Natural killer cell (primary cell): ENCODE measurements at places on chromosomes 13 and 19.

DNA sequence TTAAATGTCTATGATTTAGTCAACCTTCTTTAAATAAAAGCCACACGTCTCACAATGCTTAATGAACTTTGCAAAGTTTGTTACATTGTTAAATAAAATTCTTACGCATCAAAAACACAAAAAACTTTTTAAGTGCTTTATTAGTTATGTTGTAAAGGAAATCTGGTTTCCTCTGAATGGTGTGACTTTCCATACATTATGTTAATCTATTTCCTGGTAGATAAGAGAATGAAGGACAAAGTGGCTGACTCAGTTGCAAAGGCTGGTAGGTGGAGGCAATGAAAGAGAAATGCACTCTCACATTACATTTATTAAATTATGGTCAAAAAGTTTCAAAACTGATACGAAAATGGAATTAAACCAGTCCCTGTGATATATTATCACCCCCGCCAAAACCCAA is 15.9 kb downstream of the KLF12 start:
- no peaks in the 10 kb centered on the region for H3K27me3 ChIP-seq
- H3K36me3 ChIP-seq: no peaks in the 10 kb centered on the region
- H3K4me3 ChIP-seq: no peak overlapping the region
- H3K4me1 ChIP-seq: peaks cover 10% of the 10 kb centered on the region

DNA sequence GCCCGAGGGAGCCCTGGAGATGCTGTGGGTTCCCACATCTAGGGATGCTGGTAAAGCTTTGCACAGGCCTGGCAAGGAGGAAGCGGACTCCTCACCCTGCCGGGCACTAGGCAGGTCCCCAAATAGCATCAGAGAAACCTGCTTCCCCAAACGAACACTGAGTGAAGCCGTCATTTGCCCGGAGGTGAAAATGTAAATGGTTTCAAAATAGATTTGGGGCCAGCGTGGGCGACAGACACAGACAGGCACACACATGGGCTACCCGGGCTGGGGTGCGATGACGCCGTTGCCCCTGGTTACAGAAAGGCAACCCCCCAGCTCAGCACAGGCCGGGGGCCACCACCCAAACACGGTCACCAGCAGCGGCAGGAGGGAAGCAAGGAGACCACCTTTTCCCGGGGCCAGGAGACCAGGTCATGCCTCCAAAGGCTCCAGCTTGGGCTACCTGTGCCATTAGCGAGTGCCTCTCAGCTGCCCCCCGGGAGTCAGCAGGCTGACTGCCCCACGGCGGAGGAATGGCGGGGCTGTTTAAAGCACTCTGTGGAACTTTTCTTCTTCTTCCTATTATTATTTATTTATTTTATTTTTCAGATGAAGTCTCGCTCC is 47.5 kb upstream of the NDUFS7 start:
- no peaks in the 10 kb centered on the region for H3K4me1 ChIP-seq
- no peak overlapping the region for H3K4me3 ChIP-seq
- no peak overlapping the region for H3K27ac ChIP-seq

- no peaks in the 10 kb centered on the region for H3K27me3 ChIP-seq
- DNase-seq: no peak
- no peak overlapping the region for H3K4me3 ChIP-seq
- no peak overlapping the region for H3K27ac ChIP-seq
- H3K36me3 ChIP-seq: no peaks in the 10 kb centered on the region
- no peaks in the 10 kb centered on the region for H3K4me1 ChIP-seq
These were observed 79.1 kb downstream of the ZNF254 start for GRCh38 chr19:24166055-24166454.

GRCh38 chr19:16449330-16449961 is 22.3 kb downstream of the EPS15L1 start:
- peaks cover 85% of the 10 kb centered on the region for H3K4me1 ChIP-seq
- H3K27me3 ChIP-seq: no peaks in the 10 kb centered on the region
- H3K36me3 ChIP-seq: no peaks in the 10 kb centered on the region
- peak overlapping the region; percentile 12 for H3K4me3 ChIP-seq
- DNase-seq: peak; percentile 53
